Epithelial cell of esophagus (primary cell): ENCODE measurements at places on chromosomes 2 and 18.
A peak's percentile ranks its signal among the peaks of the same experiment; 100 is the strongest.

GRCh38 chr2:110678457-110679336 is 834 bp upstream of the BUB1 start:
- no peak for DNase-seq

DNA sequence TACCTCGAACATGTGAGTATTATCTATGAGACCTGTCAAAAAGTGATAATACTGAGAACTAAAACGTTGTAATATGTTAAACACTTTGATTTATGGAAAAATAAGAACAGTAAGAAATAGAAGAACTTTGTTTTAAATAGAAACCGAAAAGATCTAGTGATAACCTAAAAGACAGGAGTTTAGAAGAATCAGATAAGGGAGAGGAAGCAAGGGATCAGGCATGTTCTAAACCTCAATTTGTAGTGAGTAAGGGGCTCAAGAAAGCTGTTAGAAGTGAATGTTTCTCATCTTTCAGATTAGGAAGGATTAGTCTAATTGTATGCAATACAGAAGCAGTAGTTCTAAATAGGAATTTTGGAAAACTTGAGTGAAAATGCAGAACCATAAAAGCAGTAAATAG is 168.7 kb upstream of the MYO3B start:
- DNase-seq, result no peak

GRCh38 chr18:48938827-48939204 is 11.9 kb downstream of the SMAD7 start:
- peak; percentile 49 for DNase-seq

GRCh38 chr2:15619076-15619475 is 27.4 kb downstream of the DDX1 start:
- DNase-seq, result no peak

DNA sequence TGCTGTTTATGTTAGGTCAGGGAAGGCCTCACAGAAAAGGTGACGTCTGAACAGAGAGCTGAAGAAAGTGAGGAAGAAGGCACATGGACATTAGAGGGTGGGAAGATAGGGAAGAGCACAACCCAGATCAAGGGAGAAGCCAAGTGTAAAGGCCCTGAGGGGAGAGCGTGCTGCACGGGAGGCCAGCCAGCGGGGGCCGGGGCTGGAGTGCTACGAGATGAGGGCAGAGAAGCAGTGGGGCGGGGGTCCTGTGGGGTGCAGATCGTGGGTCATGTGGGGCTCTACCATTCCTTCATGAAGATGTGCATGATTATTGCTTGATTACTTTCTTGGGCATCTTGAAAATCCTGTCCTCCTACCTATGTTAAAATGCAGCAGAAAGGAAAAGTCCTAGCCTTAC is 50.8 kb downstream of the PROC start:
- no peak for DNase-seq
